ENCODE measurements at places on chromosomes 6 and 20. TPM values are rescaled to one million over a fixed set of nuclear protein-coding genes. Genes with fewer than 3 reads are reported as not detected.

The SOX12 gene
- 8.4 TPM for total RNA-seq

The ADTRP gene
- total RNA-seq = 21.0 TPM

The SLC35F1 gene
- total RNA-seq = 0.29 TPM

The WFDC12 gene
- 1.8 TPM for total RNA-seq

The PNLDC1 gene
- 0.49 TPM for total RNA-seq

The GLP1R gene
- total RNA-seq = not detected

The NHLRC1 gene
- 2.3 TPM for total RNA-seq

The GCNT2 gene
- total RNA-seq = 27.4 TPM

The DNAH8 gene
- 0.17 TPM for total RNA-seq

The PERP gene
- total RNA-seq = 33.2 TPM

The ENPP1 gene
- 3.4 TPM for total RNA-seq

The FAM210B gene
- 39.5 TPM for total RNA-seq

The TSHZ2 gene
- total RNA-seq = 5.2 TPM

The GZF1 gene
- total RNA-seq = 12.5 TPM

The CLVS2 gene
- total RNA-seq = not detected

The EEF1E1 gene
- total RNA-seq = 22.8 TPM

The LTA gene
- 0.46 TPM for total RNA-seq

The RBL1 gene
- total RNA-seq = 5.7 TPM

The HLA-DOA gene
- 25.2 TPM for total RNA-seq

The ULBP3 gene
- 3.8 TPM for total RNA-seq

The ULBP1 gene
- total RNA-seq = 1.2 TPM

The SLC22A1 gene
- total RNA-seq = 2.7 TPM

The PPIL1 gene
- total RNA-seq = 15.7 TPM

The MRAP2 gene
- total RNA-seq = 0.72 TPM

The WFDC2 gene
- total RNA-seq = 113 TPM

The RALGAPA2 gene
- total RNA-seq = 88.9 TPM

The HNF4A gene
- total RNA-seq = 0.20 TPM

The ISM1 gene
- total RNA-seq = 4.1 TPM

The ZNF184 gene
- 6.8 TPM for total RNA-seq

The SIGLEC1 gene
- total RNA-seq = 53.6 TPM

The OR2J3 gene
- not detected for total RNA-seq

The PSORS1C2 gene
- not detected for total RNA-seq

The SAMD10 gene
- 4.3 TPM for total RNA-seq

The ADGRG6 gene
- 47.6 TPM for total RNA-seq

The SMPD2 gene
- total RNA-seq = 15.4 TPM

The ANKRD66 gene
- total RNA-seq = not detected

The ABCC10 gene
- 30.0 TPM for total RNA-seq

The CLPSL2 gene
- total RNA-seq = not detected

The ELOVL4 gene
- total RNA-seq = 0.17 TPM

The HLA-DPA1 gene
- total RNA-seq = 491 TPM

The ACSS1 gene
- 37.2 TPM for total RNA-seq

The SLC22A7 gene
- not detected for total RNA-seq

The SCUBE3 gene
- total RNA-seq = 0.46 TPM

The COL20A1 gene
- not detected for total RNA-seq

The CLIC5 gene
- total RNA-seq = 131 TPM

The BMP2 gene
- total RNA-seq = 22.7 TPM

The PNPLA1 gene
- 0.35 TPM for total RNA-seq

The FAM110A gene
- total RNA-seq = 16.8 TPM

The PPP1R11 gene
- total RNA-seq = 62.6 TPM

The CLIC1 gene
- 286 TPM for total RNA-seq

The OOEP gene
- 1.2 TPM for total RNA-seq

The SASH1 gene
- 108 TPM for total RNA-seq

The ENPP5 gene
- 7.3 TPM for total RNA-seq

The EYA4 gene
- 6.0 TPM for total RNA-seq

The SLC13A3 gene
- total RNA-seq = 1.6 TPM

The CSE1L gene
- total RNA-seq = 37.8 TPM

Measured in upper lobe of right lung (tissue), 1 donor.